ENCODE measurements at places on chromosomes 3 and 15. TPM values are rescaled to one million over a fixed set of nuclear protein-coding genes. Genes with fewer than 3 reads are reported as not detected.
A peak's percentile ranks its signal among the peaks of the same experiment; 100 is the strongest.

DNA sequence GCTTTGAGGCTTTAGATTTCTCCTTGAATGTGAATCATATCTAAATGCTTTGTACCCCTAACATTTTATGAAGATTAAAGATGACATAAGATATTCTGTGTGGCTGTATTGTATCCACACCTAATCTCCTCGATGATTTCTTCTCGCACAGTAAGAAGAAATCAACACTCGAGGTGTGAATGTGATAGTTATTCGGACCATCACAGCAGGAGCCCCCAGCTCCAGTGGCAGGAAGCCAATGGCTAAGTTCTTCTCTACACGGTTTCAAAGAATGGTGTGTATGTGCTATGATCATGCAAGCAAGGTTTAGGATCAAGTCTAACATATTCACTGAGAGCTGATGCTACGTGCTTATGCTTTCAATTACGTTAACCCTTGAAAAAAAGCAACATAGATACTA is 271.0 kb downstream of the SUCLG2 start:
- H3K4me1 ChIP-seq = peaks cover 14% of the 10 kb centered on the region
- no peak overlapping the region for H3K4me3 ChIP-seq
- H3K27me3 ChIP-seq = no peaks in the 10 kb centered on the region
- H3K27ac ChIP-seq = no peak overlapping the region
- peaks cover 37% of the 10 kb centered on the region for H3K36me3 ChIP-seq

DNA sequence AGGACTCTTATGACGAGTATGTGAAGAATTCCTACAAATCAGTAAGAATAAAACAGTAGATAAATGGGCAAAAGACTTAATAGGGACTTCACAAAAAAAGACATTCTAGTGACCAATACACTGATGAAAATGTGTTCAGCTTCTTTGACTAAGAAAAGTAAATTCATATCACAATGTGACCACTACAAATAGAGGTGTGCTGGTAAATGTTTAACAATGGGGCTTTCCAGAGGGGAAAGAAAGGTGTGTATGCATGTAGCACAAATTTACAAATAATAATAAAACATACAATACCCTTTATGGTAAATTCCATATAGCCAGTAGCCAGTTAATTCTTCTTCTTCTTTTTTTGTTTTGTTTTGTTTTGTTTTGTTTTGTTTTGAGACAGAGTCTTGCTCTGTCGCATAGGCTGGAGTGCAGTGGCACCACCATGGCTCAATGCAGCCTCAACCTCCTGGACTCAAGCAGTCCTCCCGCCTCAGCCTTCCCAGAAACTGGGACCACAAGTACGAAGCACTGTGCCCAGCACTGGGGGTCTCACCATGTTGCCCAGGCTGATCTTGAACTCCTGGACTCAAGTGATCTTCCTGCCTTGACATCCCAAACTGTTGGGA is 17.5 kb upstream of the NMD3 start:
- DNase-seq = no peak
- no peaks in the 10 kb centered on the region for H3K36me3 ChIP-seq
- no peak overlapping the region for H3K4me3 ChIP-seq

Gene CYP8B1
- not detected for total RNA-seq

Gene SNAP23
- total RNA-seq = 33.1 TPM

GRCh38 chr15:82966671-82967071 is 14.2 kb upstream of the HOMER2 start:
- no peaks in the 10 kb centered on the region for H3K36me3 ChIP-seq
- H3K27me3 ChIP-seq = no peaks in the 10 kb centered on the region
- peak; percentile 66 for DNase-seq
- H3K4me1 ChIP-seq = peaks cover 12% of the 10 kb centered on the region
- H3K4me3 ChIP-seq = no peak overlapping the region

Gene TMEM266
- total RNA-seq = not detected

DNA sequence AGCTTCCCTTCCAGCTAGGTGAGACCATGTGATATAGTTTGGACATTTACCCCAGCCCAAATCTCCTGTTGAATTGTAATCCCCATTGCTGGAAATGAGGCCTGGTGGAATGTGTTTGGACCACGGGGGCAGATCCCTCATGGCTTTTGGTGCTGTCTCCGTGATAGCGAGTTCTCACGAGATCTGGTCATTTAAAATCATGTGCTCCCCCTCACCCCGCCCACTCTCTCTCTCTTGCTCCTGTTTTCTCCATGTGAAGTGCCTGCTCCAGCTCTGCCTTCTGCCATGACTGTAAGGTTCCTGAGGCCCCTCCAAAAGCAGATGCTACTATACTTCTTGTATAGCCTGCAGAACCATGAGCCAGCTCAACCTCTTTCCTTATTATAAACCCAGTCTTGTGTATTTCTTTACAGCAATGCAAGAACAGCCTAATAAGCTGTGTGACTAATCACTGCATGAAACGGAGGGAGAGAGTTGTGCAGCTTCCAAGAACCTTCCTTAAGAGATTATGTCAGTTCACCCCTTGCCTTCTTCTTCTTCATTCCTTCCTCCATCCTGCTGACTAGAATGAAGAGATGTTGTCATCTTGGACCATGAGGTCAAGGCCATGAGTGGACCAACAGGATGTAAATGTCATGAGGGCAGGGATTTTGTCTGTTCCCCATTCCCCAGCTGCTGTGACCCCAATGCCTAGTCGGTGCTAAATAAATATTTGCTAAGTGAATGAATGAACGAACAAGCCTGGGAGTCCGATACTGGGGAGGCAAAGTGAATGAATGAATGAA is 91.0 kb downstream of the CPN2 start:
- no peaks in the 10 kb centered on the region for H3K27me3 ChIP-seq
- H3K4me1 ChIP-seq = peaks cover 5% of the 10 kb centered on the region
- no peak overlapping the region for H3K27ac ChIP-seq

- no peak for DNase-seq
- H3K4me1 ChIP-seq = peaks cover 5% of the 10 kb centered on the region
- H3K27me3 ChIP-seq = peaks cover 25% of the 10 kb centered on the region
- no peaks in the 10 kb centered on the region for H3K36me3 ChIP-seq
Measured at GRCh38 chr3:10470120-10471053, 35.0 kb downstream of the ATP2B2 start.

Gene CCDC71
- 18.7 TPM for total RNA-seq

Gene COL8A1
- total RNA-seq = not detected

Gene GSK3B
- 32.1 TPM for total RNA-seq

GRCh38 chr3:179447251-179447650 is 4.0 kb downstream of the GNB4 start:
- peaks cover 8% of the 10 kb centered on the region for H3K4me1 ChIP-seq
- no peak overlapping the region for H3K27ac ChIP-seq
- peaks cover 2% of the 10 kb centered on the region for H3K36me3 ChIP-seq

Gene SPATA12
- not detected for total RNA-seq

Gene NR2F2
- total RNA-seq = not detected

Gene EMC7
- total RNA-seq = 49.9 TPM

Gene TYRO3
- 1.3 TPM for total RNA-seq

Gene SI
- total RNA-seq = not detected

Gene MAN2A2
- total RNA-seq = 87.7 TPM

DNA sequence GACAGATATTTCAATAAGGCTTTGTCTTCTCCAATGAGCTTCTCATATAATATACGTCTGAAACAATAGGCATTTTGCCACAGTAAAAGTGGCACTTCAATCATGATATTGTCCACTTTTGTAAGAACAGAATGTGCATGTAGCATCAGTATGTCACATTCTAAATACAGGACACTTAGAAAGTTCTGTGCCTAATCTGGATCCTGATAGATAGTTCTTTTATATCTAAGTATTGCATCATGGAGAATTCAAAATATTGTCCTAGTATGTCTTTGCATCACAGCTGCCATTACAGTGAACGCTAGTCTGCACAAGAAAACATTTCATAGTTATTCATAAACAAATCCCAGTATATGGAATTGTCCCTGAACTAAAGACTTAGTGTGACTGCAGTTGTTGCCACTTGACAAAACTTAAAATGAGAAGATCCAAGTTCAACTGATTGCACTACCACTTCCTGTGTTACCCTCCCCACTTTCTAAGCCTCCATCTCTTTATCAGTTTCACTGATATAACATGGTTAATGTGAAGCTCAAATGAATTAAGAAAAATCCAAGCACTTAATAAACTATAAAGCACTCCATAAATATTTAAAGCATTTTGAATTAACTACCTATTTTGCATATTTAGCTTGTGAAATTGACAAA is 19.6 kb downstream of the LRRFIP2 start:
- no peak overlapping the region for H3K4me3 ChIP-seq
- no peak overlapping the region for H3K27ac ChIP-seq
- H3K27me3 ChIP-seq = no peaks in the 10 kb centered on the region

DNA sequence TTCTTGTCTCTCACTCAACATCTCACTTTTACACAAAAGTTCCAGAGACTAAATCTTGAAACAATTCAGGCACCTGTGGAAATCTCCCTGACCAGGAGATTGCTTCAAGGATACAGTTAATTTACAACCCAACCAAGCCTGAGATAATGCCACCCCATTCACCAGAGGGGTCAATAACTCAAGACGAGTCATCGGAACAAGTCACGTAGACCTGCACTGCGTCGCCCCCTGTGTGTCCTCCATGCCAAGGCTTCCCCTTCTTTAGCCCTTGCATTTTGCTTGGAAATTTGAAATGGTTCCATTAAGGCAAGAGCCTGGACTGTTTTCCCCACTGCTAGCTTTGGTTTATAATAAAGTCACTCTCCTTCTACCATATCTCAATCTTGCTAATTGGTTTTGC is 129.0 kb upstream of the NEO1 start:
- H3K27me3 ChIP-seq = peaks cover 14% of the 10 kb centered on the region
- H3K27ac ChIP-seq = no peak overlapping the region
- no peaks in the 10 kb centered on the region for H3K36me3 ChIP-seq
- no peak for DNase-seq
- H3K4me3 ChIP-seq = no peak overlapping the region

GRCh38 chr15:69463182-69463756 is 10.7 kb downstream of the RPLP1 start:
- H3K36me3 ChIP-seq = peaks cover 4% of the 10 kb centered on the region
- H3K4me3 ChIP-seq = peak overlapping the region; percentile 79
- peaks cover 32% of the 10 kb centered on the region for H3K4me1 ChIP-seq
- H3K27me3 ChIP-seq = no peaks in the 10 kb centered on the region

DNA sequence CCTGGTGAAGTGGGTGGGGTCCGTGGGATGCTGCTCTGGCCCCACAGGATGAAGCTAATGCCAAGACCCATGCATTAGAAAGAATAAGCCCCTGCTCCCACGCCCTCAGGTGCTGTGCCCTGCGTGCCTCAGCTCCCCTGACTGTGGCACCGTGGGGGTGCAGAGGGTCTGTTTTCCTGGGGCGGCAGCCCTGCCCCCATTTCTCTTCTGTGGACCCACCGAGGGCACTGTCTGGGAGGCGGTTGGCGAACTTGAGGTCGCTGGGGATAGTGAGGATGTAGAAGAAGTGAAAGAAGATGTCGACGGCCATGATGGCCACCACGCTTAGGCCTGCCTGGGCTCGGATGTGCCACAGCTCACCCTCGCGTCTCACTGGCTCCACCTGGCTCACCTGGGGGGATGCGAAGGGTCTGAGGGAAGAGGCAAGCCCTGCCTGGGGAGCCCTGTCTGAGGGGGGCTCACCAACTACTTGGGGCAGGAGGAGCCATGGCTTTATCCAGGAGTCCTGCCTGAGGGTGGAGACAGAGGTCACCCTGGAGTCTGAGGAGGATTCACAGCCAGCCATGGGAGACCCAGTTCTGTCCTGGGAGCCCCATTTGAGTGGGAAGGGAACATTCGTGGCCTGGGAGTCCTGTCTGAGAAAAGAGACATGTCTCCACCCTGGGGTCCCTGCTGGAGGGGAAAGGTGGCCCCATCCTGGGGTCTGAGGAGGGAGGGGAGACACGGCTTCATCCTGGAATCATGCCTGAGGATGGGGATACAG is 5.1 kb downstream of the HHATL start:
- no peaks in the 10 kb centered on the region for H3K36me3 ChIP-seq
- H3K4me1 ChIP-seq = peaks cover 2% of the 10 kb centered on the region
- H3K4me3 ChIP-seq = no peak overlapping the region
- H3K27me3 ChIP-seq = peaks cover 2% of the 10 kb centered on the region

- H3K4me3 ChIP-seq = no peak overlapping the region
- no peaks in the 10 kb centered on the region for H3K36me3 ChIP-seq
- H3K27ac ChIP-seq = no peak overlapping the region
- no peaks in the 10 kb centered on the region for H3K27me3 ChIP-seq
Measured at GRCh38 chr3:59133311-59133710, 83.5 kb upstream of the CFAP20DC start.

DNA sequence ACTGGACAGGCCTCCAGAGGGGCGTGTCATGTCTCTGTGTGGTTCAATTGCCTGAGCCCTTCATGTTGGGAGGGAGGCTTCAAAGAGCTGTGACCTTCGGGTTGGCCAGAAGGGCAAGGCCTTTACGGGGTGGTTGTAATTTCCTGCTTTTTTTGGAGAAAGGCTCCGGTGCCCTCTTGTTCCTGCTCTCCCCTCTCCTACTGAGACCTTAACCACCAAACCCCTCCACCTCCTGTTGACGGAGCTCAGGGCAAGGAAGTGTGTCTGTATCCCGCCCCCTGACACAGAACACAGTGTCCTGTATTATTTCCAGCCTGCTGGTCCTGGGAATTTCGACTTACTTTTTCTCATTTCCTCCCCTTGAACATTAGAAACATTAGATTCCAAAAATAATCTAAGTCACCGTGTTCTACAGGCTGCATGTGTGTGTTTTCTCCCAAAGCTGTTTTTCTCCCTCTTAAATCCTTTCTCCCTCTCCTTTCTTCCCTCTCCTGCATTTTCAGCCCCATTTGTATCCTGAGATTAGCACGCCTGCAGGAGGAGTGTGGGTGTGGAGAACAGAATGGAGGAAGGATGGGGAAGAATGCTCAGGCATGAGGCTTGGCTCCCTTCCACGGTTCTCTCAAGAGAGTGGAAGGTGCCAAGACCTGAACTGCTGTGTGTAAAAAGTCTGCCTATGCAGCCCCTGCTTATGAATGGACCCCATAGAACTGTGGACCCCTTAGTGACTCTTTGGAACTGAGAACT is 285.4 kb upstream of the ROPN1 start:
- peaks cover 3% of the 10 kb centered on the region for H3K27me3 ChIP-seq
- no peaks in the 10 kb centered on the region for H3K4me1 ChIP-seq
- no peak overlapping the region for H3K4me3 ChIP-seq
- no peaks in the 10 kb centered on the region for H3K36me3 ChIP-seq

Gene GOLGA8J
- total RNA-seq = not detected

DNA sequence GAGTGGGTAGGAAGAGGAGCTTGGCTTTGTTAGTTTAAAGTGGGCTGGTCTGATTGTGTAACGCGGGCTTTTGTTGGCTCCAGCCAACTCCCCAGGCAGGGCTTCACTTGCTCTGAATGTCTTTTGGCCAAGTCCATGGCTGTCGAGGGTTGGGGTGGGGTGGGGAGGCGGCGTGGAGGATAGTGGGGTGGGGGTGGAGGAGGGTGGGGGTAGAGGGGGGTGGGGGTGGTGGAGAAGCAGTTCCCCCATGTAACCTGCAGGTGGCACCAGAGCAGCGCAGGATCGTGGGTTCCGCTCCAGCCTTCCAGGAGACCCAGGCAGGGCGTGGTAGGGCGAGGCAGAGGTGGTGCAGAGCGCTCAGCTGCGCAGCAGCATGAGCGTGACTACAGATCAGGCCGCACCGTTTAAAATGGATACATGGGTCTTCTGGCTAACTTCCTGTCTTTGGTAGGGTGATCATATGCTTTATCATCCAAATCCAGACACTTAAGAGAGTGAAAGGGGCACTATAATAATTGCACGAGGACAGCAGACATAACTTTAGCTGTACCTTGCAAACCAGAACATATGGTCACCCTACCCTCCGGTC is 28.3 kb downstream of the GOLGA6A start:
- no peak overlapping the region for H3K4me3 ChIP-seq
- H3K27me3 ChIP-seq = peaks cover 2% of the 10 kb centered on the region
- no peaks in the 10 kb centered on the region for H3K36me3 ChIP-seq
- peaks cover 13% of the 10 kb centered on the region for H3K4me1 ChIP-seq
- no peak overlapping the region for H3K27ac ChIP-seq

Gene BTD
- total RNA-seq = 4.0 TPM

Gene GOLGA8T
- total RNA-seq = 0.18 TPM

Gene TMEM45A
- total RNA-seq = 1.1 TPM
